Nucleus accumbens (tissue), 56 donors: ENCODE measurements at places on chromosomes 3 and 15.

DNA sequence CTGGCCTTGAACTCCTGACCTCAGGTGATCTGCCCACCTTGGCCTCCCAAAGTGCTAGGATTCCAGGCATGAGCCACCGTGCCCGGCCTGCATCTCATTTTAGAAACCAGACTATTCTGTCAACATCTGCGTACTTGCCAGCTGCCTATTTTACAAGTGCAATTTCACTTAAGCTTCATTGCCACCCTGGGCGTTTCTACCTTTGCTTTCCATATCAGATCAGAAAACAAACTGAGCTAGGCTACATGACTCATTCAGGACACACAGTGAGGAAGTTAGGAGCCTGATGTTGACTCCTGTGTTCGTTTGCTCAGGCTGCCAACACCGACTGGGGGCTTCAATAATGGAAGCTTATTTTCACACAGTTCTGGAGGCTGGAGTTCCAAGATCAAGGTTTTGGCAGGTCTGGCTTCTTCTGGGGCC, 42.3 kb upstream of the KLHL25 start:
- no peak for DNase-seq

DNA sequence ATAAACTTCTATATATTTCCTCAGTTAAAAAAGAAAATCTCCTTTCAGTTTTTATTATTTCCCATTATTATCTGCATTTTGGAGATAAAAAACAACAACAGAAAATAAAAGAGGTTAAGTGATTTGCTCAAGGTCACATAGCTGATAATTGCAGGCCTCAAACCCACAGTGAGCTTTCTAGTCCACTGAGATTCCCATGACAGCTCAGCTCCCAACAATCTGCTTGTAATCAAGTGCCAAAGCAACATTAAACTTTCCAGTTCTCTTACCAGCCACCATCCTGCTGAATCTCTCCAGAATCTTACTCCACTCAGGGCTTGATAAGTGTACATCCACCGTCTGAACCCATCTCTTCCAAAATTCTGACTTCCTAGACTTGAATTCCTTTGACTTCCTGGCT, 318.2 kb upstream of the SEMA6D start:
- no peak for DNase-seq

- DNase-seq: no peak
Observed at GRCh38 chr3:4421121-4421520, 45.9 kb downstream of the SUMF1 start.

DNA sequence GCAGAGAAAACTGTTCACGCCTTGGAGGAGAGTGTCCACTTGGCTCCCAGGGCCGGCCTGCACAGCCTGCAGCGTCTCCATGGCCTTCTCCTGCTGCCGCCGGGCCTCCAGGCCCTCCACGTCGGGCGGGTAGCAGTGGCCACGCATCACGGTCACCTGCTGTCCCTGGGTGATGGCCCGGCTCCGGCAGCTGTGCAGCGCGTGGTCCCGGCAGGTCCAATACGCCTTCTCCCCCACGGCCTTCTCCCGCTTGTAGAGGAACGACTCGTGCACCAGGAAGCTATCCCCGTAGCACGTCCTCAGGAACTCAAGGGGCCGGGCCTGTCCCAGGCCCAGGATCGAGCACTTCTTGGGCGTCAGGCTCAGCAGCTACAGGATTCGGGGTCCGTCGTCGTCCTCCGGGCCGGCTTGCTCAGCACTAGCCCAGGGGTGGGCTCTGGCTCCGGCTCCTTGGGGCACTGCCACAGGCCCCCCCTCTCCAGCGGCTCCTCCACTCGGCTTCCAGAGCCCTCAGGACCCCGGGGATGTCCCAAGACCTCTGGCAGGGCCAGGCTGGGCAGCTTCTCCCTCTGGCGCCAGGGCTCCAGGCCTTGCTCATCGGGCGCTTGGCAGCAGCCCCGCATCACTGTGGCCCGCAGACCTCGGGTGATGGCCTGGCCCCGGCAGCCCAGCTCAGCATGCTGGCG, 83.6 kb upstream of the FXR1 start:
- DNase-seq: no peak

- DNase-seq: no peak
Observed at GRCh38 chr15:57147621-57148020, 228.7 kb upstream of the CGNL1 start.

DNA sequence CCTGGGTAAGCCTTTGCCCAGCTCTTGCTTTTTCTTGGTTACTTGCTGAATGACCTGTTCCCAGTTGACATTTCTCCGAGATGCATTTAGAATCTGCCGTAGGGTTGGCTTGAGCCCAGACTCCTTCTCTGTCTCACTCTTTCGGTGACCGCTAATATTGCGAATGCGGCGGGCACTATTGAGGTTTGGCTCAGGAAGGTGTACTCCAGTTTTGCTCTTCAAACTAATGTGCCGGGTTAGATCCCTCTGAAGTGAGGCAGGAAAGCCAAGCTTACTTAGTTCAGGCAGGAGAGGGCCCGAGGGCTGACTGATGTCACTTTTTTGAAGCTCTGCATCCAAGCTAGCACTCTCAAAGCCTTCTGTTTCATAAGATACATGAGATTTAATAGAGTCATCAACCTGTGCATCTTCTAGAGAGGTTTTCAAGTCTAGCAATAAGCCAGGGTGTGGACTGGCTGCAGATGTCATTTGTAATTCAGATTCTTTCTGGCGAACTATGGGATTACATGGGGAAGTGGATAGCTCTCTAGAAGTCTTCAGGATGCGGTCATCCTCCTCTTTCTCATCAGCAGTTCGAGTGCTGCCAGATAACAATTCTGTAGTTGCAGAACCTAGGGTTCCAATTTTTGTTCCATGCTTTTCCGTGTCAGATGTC, 41.0 kb downstream of the ZNF106 start:
- no peak for DNase-seq

DNA sequence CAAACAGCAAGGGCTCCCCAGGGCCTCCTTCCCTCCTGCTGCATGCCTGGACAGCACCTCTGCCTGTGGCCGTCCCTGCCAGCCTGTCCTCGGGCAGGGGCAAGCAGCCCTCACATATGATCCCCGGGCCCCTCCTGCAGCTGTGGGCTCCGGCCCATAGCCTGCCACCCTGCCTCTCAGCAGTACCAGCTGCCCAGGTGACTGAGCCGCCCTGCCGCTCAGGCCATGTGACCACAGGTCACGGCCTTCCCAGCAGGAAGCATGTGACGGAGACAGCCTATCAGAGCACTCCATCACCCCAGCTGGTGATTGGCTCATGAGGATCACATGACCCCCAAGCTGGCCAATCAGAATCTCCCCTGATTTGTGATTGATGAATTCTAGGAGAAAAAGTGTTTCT, 23.9 kb downstream of the ALDH1L1 start:
- DNase-seq: no peak

DNA sequence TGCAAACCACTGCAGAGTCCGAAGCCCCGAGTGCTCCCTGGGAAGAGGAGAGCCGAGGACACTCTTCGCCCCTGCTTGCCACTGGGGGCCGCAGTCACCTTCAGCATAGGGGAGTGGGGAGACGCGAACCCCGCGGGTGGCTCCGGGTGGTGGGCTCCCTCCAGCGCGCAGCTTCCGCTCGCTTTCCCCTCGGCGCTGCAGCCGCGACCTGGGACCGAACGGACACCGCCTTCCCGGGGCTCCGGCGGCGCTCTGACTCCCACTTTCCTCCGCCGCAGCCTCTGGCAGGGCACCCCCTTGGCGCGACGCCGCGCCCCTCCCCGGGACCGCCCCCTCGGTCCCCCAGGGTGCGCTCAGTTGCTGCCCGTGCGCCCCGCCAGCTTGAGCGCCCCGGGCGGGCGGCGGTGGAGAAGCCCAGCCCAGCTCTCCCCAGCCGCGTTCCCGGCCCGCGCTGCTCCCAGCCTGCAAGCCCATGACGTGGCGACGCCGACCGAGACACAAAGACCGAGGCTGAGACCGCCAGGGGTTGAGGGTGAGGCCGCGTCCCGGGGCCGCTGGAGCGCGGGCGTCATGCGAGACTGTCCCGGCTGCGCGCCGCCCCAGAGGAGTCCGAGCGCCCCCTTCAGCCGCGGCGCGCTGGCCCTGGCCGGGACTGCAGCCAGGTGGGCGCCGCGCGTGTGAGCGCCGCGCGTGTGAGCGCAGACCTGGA, at the start of gene MINAR1:
Gene MINAR1 (plus strand): TSS at position 701 of the 709 bp plus-strand sequence. CDS start 23,812 bp downstream, outside the sequence.
- no peak for DNase-seq

- DNase-seq: no peak
Observed at GRCh38 chr3:52315977-52316764, at the start of gene DNAH1. Gene DNAH1 (plus strand): TSS chr3:52316319. CDS start chr3:52322443, 6,124 bp downstream.
